ENCODE measurements at places on chromosomes 4 and X.

- DNase-seq = peak; percentile 26
Measured at GRCh38 chr4:177016541-177017141, 223.9 kb upstream of the VEGFC start.

- peak; percentile 87 for DNase-seq
Measured at GRCh38 chr4:145808021-145808650, 128.2 kb downstream of the C4orf51 start.

DNA sequence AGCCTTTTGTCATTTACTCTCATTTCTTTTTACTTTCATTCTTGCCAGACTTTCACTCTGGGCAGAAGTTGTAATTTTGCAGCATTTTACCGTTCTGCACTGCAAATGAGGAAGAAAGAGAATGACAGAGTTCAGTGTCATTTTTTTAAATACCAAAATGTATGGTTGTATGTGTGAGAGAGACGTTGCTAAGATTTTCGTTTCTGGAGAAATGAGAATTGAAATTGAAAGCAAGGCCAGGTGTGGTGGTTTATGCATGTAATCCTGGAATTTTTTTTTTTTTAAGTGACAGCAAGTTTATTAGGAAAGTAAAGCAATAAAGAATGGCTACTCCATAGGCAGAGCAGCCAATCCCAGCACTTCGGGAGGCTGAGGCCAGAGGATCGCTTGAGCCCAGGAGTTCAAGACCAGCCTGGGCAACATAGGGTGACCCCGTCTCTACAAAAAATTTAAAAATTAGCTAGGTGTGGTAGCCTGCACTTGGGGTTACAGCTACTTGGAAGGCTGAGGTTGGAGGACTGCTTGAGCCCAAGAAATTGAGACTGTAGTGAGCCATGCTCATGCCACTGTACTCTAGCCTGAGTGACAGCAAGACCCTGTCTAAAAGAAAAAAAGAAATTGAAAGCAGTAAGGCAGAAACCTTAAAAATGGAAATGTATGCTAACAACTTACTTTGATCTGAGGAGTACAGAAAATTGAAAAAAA is 12.9 kb downstream of the DCK start:
- no peak for DNase-seq

GRCh38 chrX:13755254-13755653 is 20.7 kb downstream of the OFD1 start:
- DNase-seq = no peak

GRCh38 chr4:90145319-90145718 is 18.1 kb downstream of the CCSER1 start:
- DNase-seq = no peak

DNA sequence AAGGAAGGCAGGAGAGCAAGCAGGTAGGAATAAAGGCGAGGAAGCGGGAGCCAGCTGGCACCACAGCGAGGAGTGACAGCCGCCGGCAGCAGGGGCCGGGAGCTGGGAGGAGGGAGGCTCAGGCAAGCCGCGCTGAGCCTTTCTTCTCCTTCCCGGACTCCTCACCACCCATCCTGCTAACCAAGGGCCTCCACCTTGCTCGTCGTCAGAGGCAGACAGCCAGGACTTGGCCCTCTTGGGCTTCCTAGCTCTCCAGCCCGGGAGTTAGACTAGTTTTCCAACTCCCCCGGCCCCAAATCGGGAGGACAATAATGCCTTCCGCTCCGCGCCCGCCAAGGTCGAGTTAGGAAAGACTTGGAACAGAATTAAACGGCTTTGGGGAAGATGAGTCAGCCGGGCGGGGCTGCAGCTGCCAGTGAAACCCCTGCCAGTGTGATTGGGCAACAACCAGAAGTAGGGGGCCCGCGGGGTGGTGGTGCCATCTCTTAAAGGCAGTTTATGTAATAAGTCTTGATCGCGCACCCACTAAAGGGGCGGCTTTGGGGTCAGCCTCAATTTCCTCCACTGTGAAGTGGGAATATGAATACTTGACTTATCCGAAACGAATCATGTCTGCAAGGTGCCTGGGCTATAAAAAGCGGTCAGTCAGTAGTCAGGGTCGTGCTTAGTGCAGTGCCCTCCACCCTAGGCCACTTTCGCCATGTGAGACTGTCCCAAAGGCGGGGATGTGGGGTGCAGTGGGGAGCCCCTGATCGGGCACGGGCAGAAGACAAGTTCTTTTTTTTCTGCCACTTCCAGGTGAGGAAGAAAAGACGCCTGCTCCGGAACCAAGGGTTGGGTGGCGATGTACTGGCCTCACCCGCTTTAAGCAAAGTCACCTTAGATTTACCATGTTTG is 6.7 kb upstream of the HSD17B10 start:
- DNase-seq = no peak

- no peak for DNase-seq
Measured at GRCh38 chr4:141501931-141502330, 134.5 kb upstream of the IL15 start.

DNA sequence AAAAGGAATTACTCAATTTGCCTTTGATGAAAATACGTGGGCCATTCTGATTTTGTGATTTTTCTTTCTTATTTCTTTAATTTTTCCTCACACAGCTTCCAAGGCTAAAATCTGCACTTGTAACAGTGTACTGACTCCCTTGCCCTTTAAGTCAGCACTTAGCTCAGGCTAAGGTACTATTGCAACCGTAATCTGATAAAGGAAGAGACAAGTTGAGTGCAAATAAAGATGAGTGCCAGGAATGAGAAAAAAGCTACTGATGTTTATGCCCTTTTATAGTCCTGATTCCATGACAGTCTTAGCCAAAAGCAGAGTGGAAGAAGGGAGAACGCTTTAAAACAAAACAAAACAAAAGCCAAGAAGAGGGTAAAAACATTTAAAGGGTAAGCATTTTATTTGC is 6.0 kb downstream of the DMD start:
- DNase-seq = no peak

GRCh38 chr4:73446336-73446938 is 10.4 kb downstream of the AFP start:
- no peak for DNase-seq

GRCh38 chr4:14177987-14178386 is 550.5 kb upstream of the BOD1L1 start:
- no peak for DNase-seq

DNA sequence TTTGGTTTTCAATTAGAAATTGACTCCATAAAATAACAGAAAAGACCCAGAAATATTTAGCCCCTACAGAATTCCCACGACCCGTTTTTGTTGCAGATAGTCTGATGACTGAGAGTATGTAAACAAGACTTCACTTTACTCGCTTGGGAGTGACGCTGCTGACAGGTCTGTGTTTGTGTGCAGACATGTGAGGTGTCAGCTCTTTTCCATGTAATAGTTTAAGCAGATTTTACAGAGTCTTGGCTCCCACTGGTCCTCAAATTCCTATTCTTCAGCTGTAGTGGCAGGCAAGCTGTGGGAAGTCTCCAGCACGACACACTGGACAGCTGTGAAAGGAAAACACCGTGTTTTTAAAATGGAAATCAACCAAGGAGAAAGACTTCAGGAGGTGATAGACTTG is 455.7 kb downstream of the GABRG1 start:
- no peak for DNase-seq

DNA sequence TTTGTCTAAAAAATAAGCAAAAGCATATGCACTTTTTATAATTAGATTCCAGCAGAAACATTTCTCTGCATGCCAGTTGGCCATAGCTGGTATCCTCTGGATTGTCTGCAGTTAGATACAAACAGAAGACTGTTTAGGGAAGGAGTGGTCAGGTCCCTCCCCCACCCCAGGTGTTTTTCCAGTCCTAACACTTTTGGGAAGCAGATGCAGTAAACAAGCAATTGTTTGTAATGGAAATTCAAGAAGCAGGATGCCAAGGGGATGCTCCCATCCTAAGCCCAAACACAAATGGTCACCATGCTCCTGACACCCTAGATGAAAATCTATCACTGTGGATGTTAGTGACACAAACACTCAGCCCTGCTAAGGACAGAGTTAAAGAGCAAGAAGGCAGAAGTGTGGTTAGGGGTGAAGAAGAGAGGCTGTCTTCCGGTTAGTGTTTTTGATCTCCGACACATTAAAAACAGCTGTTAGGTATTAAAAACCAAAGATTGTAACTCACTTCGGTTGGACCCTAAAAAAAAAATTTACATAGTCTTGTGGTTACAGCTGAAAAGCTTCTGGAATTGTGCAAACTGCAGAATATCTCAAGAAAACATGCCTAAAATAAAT is 7.9 kb downstream of the LEF1 start:
- no peak for DNase-seq

DNA sequence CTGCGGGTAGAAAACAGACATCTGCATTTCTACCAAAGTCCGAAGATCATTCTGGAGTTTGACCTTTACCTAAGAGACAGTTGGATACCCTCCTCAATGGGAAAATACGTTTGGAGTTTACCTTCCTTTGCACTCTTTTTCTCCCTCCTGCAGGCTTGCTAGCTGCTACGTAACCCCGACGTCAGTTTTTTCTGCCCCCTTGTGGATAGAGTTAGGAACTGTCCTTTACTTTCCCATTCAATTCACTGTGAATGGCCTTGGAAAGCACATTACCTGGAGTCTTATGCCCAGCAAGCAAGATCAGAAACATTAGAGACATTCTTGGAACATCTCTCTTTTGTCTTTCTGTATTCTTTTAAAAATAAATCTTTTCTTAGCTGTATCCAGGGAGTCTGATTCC is 250.7 kb downstream of the NAP1L3 start:
- DNase-seq = no peak

DNA sequence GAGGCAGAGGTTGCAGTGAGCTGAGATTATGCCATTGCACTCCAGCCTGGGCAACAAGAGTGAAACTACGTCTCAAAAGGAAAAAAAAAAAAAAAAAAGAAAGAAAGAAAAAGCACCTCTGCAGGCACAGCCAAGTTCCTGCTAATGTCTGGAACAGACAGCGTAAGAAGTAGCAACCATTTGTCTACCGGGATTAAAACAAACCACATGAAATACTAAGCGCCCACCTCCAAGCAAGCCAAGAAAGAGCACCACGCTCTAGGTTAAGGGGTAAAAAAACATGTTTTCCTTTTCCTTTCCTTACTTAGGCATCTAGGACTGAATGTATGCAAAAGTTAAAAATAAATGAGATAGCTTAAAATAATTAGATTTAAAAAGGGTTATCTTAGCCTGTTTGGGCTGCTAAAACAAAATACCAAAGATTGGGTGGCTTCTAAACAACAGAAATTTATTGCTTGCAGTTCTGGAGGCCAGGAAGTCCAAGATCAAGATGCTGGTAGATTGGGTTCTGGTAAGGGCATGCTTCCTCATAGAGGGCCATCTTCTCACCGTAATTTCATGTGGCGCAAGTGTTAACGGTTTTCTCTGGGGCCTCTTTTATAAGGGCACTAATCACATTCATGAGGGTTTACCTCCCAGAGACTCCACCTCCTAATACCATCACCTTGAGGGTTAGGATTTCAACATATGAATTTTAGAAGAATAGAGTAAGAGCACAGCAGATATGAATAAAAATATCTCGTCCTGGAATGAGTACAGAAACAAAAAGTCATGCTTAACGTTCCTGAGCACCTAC is 12.3 kb downstream of the GPC4 start:
- DNase-seq = no peak

DNA sequence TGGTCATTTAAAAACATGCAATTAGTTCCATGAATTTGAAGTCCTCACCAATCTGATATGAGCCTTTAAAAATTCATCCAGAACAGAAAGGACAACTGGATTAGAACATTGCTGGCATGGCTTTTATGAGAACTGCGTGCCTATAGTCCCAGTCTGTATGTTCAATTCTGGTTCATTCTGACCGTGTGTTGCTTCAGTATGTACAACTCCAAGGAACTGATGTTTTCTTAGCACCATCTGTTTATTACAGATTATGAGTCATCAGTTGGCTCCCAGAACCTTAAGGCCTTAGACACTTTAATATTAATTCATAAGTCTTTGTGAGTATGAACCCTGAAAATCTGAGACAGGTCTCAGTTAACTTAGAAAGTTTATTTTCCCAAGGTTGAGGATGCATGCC is 115.0 kb downstream of the CEP44 start:
- DNase-seq = peak; percentile 53

DNA sequence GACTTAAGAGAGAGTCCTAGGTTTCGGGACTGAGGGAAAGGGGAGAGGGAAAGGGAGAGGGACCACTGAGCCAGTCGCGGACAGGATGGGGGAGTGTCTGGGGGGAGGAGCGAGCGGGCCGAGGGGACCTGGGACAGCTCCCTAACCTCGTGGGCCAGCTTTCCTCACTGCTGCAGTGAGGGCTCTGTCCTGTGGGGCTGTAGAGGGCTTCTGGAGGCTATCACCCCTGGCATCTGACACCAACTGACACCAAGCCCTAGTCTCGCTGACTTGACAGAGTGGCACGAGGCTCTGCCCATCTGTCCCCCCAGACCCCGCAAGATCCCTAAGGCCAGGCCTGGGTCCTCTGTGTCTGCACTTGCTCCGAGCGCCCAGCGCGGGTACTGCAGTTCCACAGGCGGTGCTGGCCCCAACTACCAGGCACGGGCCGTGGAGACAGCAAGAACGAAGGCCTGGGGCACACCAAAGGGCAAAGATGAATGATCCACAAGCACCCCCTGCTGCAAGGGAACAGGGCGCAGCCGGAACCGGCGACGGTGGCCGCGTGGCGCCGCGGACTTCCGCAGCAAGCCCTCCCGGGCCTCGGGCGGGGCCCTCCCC is 465 bp downstream of the HAUS7 start:
- no peak for DNase-seq

GRCh38 chr4:175422331-175422730 is 389.7 kb downstream of the GPM6A start:
- DNase-seq = no peak

Measured in HFF-Myc (cell line).